ENCODE measurements at places on chromosomes 2 and 18.

DNA sequence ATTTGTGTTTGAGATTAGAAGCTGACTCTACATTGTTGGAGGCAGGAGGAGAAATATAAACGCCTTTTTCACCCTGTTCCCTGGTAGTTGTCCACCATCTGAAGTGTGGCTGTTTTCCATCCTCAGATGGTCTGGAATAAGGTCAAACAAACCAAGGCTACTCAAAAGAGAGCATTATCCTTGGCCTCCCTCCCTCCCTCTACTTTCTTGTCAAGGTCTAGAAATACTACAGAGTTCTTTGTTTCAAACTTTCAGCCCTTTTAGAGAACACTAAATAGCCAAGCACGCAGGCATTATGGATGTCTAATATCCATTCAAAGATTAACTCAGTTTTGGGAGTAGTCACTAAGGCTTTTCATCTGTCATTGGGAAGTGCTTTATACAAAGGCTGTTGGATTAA, 215.8 kb upstream of the ITGA4 start:
- DNase-seq = no peak

- DNase-seq = no peak
Observed at GRCh38 chr2:217121565-217121964, 261.7 kb upstream of the TNP1 start.

DNA sequence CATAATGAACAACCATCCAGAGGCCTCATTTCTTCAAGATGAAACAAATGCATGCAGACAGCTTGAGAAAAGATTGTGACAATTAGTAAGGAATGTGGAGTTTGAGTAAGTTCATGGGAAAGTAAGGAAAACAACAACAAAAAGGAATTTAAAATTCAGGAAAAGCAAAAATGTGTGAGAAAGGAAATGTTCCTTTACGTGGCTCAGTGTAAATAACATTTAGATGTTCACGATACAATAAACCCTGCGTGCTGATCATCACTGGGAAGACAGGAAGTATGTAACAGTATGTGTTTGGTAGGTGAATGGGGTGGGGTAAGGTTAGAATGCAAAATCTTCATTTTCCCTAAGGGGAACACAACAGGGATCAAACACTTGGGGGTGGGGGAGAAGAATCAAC, 72.7 kb downstream of the TRIP12 start:
- no peak for DNase-seq

DNA sequence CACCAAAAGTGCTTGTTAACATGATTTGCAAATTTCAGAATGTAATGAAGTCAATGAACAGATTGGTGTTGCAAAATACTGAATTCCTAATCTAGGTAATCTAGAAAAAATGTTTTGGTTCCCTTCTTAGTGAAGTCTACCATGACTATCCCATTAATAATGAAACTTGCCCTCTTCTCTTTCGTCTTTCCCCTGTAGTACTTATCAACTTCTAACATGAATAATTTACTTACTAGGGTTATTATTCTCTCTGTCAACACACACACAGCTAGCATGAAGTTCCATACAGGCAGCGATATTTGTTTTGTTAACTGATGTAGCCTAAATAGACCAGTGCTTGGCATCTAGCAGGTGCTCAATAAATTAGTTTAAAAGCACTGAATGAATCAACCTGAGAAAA, 160.2 kb downstream of the NCK2 start:
- DNase-seq = no peak

- DNase-seq = no peak
Observed at GRCh38 chr2:179266271-179266670, 1.6 kb upstream of the SESTD1 start.

DNA sequence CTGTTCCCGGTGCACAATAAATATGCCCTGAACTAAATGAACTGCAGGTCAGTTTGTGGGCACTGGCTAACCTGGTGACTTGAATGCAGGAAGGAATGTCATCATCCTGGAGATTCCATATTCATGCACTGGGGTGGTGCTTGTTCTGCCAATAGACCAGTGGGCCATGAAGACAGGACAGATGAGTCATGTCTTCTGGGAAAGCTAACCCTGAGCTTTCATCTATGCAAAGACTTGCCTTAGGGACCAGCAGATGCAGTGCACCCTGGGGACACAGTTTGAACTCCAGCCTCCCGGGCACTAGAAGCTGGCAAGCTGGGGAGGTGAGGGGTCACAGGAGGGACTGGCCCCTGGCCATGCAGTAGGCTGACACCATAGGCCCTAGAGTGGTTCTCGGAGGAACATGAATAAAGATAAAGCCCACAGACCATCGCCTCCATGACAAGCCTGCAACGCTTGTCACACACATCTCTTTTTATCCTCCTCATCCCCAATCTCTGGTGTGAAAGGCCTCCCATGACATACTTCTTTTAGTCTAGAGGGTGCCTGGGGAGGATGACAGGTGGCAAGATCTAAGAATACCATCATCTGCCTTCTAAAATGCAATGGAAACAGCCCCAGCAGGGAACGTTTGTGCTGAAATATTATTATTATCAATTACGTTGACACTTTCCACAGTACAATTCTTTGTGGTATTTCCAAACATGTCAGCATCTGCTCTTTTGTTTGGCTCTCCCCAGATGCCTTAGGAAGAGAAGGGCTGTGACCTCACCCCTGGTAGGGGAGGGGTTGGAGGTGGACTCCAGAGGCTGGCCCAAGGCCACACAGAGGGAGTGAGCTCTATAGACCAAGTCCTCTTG, 267.4 kb upstream of the RAB6C start:
- DNase-seq = no peak

DNA sequence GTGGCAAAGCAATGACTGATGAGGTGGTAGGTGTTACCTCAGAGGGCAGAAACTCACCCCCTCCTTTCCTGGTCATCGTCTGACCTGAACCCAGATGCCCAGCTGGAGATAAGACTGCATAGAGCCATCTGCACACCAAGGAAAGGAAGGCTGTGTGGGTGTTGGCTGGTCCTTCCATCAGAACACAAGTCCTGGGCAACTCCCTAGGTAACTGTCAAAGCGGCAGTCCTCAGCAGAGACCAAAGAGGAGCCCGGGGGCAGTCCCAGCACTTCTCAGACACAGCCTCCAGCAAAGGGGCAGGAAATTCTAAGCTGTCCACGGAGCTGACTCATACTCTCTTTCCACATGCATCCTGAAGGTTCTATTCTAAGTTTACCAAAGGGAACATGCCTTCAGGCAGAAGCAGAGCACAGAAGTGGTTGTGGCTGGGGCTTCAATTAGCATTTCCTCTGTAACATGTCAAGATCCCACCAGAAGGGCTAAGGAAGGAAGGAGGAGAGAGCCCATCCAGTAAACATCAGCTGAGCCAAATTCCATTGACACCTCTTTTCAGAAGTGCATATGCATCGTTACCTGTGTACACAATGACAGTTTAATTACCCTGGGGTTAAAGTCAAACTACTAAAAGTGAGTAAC, 54.7 kb downstream of the SPRED2 start:
- no peak for DNase-seq

GRCh38 chr2:137893145-137893544, 71.1 kb upstream of the HNMT start:
- no peak for DNase-seq

GRCh38 chr2:177068967-177069366, 143.6 kb upstream of the HNRNPA3 start:
- no peak for DNase-seq

GRCh38 chr2:241213041-241213440, 24.6 kb downstream of the ANO7 start:
- no peak for DNase-seq

DNA sequence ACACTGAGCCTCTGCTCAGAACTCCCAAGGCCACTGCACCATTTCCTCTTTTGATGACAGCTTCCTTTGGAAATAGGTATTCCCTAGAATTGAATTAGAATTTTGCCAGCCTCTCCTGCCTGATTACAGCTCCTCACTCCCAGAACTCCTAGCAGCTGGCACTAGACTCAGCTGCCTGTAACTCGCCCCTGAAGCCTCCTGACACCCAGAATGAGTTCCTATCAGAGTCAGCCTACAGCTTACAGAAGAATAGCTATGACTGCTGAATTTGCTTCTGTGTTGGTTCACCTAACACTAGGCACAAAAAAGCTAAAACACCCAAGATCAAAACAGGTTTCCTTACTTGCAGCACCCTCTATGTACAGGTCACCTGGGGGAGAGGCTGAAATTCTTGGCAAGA, 108.2 kb upstream of the PTPRM start:
- DNase-seq = no peak

DNA sequence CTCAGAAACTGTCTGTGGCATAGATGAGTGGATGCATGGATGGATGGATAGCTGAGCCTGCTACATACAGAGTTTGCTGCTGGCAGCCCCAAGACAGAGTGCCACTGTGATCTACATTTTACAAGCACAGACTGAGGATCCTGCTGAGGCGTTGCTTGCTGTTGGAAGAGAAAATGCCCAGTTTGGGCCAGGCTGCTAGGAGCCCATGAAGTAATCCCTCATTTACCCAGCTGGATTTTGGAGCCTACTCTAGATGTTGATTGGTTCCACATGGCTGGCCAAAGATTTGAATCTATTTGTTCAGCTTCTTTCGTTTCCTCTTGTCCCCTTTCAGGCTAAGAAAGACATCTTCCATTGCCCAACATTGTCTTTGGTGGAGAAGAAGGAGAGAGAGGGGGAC, 261.3 kb downstream of the CLIP4 start:
- no peak for DNase-seq

DNA sequence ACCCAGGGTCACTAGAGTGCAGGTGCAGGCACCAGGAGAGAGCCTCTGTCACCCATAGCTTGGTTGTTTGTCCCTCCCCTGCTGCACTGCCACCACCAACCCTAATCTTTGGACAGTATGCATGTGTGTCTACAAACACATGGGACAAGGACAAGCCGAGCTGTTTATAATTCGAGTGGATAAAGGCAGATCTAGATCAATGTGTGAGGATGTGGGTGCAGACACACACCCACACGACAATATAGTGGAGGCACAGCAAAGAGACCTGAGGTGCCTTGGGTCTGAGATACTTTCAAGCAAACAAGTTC, 199.2 kb downstream of the TNS1 start:
- DNase-seq = no peak

GRCh38 chr2:61581716-61582115, 43.6 kb upstream of the XPO1 start:
- no peak for DNase-seq

GRCh38 chr2:156340377-156340776, 7.9 kb upstream of the NR4A2 start:
- peak; percentile 40 for DNase-seq

GRCh38 chr18:404061-404636, 96.4 kb downstream of the COLEC12 start:
- no peak for DNase-seq

DNA sequence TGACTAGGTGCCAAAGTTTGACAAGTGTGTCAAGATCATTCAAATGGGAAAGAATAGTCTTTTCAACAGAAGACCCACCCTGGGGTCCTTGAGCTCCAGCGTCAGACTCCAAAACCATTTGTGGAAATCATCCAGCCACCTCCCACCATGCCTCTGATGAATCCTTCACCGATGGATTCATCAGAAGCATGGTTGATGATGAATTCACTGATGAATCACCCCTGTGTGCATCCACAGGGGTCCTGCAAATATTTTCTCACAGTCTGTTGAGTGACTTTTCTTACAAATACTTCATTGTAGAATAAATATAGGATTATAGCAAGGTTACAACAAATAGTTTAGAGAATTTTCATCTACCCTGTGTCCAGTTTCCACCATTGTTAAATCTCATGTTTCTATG, 4.3 kb downstream of the UGT1A9 start:
- DNase-seq = no peak

- DNase-seq = no peak
Observed at GRCh38 chr2:207810200-207810788, 40.6 kb upstream of the FZD5 start.

- no peak for DNase-seq
Observed at GRCh38 chr2:221200184-221200839, 371.8 kb downstream of the EPHA4 start.

- DNase-seq = no peak
Observed at GRCh38 chr2:234218266-234219045, 168.0 kb downstream of the SPP2 start.

GRCh38 chr2:159290289-159290907, 3.9 kb upstream of the WDSUB1 start:
- peak; percentile 79 for DNase-seq

GRCh38 chr2:169928463-169928864, 101.2 kb downstream of the UBR3 start:
- DNase-seq = peak; percentile 53

DNA sequence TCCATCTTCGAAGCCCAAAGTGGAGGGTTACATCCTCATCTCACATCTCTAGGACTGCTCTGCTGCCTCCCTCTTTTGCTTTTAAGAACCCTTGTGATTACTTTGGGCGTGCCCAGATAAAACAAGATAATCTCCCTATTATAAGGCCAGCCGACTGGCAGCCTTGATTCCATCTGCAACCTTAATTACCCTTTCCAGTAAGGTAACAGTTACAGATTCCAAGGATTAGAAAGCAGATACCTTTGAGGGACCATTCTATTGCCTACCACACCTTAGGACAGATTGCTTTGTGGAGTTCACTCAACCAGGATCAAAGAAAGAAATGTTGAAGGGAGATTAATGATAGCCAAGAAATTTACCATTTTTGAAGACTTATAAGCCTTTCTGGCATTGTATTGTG, 250.8 kb upstream of the ACVR2A start:
- DNase-seq = no peak

- DNase-seq = no peak
Observed at GRCh38 chr2:127155947-127156346, 49.0 kb upstream of the BIN1 start.

- DNase-seq = no peak
Observed at GRCh38 chr2:41572154-41572553, 475.7 kb upstream of the PKDCC start.

DNA sequence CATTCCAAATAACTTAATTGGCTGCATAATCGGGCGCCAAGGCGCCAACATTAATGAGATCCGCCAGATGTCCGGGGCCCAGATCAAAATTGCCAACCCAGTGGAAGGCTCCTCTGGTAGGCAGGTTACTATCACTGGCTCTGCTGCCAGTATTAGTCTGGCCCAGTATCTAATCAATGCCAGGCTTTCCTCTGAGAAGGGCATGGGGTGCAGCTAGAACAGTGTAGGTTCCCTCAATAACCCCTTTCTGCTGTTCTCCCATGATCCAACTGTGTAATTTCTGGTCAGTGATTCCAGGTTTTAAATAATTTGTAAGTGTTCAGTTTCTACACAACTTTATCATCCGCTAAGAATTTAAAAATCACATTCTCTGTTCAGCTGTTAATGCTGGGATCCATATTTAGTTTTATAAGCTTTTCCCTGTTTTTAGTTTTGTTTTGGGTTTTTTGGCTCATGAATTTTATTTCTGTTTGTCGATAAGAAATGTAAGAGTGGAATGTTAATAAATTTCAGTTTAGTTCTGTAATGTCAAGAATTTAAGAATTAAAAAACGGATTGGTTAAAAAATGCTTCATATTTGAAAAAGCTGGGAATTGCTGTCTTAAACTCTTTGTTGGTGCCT, 1.4 kb downstream of the PCBP1 start:
- DNase-seq = no peak
